MV-4-11 (cell line): ENCODE measurements at places on chromosomes 2 and 18.

- DNase-seq: no peak
Measured at GRCh38 chr2:101125808-101126207, 25.4 kb downstream of the TBC1D8 start.

- no peak for DNase-seq
Measured at GRCh38 chr2:149021761-149022160, 16.7 kb upstream of the LYPD6B start.

DNA sequence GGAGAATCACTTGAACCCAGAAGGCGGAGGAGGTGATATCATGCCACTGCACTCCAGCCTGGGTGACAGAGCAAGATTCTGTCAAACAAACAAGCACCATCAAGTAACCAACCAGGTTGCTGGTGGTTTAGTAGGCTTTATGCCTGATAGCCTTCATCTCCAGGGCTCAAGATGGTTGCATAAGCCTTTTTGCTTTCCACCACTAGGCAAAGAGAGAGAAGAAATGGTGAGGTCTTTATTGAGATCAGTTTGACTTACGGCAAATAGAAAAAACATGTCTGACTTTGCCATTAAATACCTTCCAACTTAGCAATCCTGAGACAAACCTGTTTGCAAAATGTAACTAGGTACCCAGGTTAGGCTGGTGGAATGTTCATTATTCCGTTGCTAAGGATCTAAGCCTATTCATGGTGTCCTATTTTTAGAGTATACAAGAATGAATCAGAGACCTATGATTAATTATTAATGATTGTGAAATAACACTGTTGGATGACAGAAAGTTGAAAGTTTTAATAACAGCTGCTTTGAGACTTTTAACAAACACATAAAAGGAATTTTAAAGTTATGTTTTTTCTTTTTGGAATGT is 53.5 kb upstream of the SLC38A11 start:
- DNase-seq: no peak

DNA sequence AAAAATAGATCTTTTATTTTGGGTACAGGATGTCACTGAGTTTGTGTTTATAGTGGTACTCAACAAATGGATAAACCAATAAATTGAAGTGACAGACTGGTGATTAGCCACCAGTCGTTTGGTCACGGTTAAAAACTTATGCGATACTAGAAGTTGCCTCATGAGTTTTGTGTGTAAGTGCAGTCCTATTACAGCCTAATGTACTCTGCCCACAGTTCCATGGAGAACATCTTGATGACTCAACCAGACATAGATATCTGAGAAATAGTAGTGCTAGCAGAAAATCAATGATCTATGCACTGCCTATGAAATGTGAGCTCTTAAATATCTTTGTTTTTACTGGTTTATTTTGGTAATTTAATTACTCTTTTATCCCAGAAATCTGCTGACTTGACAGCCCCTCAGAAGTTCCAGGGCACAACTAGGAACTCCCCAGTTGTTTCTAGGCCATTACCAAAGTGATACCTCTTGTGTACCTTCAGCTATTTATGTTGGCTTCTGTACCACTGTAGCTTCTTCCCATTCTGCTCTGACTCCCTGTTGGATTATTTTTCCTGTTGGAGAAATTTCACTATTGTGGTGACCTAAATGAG is 209.1 kb upstream of the KCNJ3 start:
- DNase-seq: no peak

DNA sequence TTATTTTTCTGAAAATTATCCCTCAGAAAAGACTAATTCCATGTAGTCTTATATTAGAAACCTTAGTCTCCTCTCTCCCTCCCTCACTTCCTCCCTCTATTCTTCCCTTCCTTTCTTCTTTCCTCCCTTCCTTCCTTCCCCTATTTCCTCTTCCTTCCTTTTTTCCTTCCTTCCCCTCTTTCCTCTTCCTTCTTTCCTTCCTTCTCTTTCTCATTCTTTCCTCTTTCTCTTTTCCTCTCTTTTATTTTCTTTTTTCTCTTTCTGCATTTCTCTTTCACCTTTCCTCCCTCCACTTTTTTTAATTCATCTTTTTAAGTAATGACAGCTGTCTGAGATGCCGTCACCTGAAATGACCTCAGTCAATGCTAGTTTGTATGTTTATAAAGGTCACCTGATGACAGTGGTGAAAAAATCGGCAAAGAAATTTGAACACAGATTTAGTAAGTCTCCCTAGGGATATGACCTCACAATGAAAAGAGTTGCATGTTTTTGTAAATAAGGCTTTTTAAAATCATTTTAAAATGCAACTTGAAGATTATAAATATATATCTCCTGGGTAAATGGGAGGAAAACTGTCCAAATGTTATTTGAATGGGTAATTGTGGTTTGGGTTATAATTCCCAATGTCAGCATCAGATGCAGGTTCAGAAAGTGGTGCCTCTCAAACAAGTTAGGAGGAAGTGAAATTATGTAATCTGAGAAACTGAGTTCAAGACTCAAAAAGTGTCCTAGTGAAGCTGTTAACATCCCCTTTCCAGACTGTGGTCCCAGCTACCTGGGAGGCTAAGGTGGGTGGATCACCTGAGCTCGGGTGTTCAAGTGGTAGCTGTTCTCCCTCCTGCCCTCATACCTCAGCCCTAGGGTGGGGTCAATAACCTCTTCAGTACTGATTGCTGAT is 90.3 kb upstream of the ST3GAL5 start:
- peak; percentile 32 for DNase-seq

DNA sequence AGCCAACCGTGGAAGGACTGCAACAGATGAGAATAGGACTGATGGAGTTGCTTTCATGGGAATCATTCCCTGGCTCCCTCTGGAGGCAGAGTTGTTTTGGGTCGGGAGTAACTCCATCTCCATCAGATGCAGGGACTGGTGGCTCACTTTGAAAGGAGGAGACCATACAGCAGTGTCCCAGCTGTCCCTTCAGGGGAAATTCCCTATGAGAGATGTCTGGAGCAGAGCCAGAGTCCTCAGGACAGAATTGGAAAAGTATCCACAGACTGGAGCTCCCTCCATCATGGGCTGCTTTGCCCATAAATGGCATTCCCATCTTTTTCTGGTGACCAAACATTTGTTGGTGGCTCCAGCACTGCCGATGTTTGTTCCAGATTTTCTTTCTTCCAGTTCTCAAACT is 144.3 kb downstream of the NCK2 start:
- no peak for DNase-seq

GRCh38 chr2:55245411-55245810 is 12.9 kb downstream of the RPS27A start:
- DNase-seq: no peak

DNA sequence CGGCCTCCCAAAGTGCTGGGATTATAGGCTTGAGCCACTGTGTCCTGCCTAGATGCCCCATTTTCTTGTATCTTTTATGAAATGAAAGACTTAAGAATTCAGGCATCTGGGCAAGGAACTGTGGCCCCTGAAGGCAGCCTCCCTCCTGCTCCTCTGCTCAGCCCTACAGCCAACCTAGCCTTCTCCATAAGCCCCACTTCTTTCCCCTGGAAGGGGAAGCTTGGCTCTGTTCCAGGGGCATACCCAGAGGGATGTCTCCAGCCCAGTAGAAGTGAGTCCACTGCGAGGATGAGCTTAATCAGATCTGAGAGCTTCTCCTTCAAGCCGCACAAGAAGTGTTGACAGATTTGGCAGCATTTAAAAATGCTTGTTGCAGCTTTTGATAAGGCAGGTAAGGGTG is 39.7 kb downstream of the RHOB start:
- no peak for DNase-seq

DNA sequence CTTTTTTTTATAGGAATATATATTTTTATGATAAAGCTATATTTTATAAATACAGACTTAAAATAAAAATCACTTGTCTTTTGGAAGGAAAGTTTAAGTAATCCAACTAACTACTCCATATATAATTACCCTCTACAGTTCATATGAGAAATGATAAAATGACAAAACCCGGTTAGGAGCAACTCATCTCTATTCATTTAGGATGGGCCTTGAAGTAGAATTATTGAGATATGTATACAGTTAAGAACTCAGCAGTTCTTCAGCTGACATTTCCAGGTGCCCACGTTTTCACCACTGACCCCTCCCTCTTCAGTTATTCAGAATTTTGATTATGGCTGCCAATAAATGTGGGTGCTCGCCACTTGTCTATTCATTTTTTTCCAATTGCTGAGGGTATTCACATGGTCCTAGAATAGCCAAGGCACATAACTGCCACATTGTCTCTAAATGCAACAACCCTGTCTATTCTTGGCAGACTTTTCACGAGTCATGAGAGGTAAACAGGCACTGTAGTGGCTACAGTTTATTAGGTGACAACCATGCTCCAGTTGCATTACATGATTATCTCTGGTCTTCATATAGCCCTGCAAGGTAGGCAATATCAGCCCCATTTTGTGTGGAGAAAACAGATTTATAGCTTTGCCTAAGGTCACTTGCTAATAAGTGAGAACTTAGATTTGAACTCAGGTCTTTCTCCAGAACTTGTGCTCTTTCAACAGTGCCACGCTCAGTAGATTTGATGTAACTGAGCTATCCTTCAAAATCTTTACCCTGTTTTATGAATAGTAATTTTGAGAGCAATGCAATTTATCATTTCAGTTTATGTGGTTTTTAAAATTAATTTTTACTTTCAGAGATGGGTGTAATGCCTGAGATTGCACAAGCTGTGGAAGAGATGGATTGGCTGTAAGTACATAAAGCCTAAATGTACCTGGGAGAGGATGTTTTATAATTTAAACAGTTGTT is 2.9 kb downstream of the DDX1 start:
- no peak for DNase-seq

- DNase-seq: peak; percentile 54
Measured at GRCh38 chr2:11132036-11132671, 23.1 kb upstream of the SLC66A3 start.

DNA sequence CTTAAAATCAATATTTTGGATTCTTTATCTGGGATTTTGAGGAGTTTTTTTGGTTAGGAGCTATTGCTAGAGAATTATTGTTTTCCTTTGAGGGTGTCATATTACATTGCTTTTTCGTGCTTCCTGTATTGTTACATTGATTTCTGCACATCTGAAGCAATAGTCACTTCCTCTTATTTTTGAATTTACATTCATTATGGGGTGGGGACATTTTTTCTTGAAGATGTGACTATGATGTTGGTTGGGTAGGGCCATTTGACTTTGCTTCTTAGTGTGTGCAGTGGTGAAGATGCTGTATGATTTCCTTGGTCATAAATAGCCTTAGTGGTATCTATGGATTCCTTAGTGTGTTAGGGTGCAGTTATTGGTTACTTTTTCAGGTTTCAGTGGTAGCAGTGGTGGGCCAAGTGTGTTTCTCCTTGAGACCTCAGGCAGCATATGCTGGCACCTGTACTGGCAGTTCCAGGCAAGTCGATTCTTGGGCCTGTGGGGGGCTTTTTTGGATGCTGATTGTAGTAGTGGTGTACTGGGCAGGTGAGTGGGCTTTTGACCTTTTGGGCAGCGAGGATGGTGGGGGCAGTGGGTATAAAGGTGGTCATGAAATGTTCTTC is 61.8 kb downstream of the ARHGAP25 start:
- peak; percentile 83 for DNase-seq

GRCh38 chr18:80189531-80189865 is 57.8 kb downstream of the PARD6G start:
- no peak for DNase-seq

DNA sequence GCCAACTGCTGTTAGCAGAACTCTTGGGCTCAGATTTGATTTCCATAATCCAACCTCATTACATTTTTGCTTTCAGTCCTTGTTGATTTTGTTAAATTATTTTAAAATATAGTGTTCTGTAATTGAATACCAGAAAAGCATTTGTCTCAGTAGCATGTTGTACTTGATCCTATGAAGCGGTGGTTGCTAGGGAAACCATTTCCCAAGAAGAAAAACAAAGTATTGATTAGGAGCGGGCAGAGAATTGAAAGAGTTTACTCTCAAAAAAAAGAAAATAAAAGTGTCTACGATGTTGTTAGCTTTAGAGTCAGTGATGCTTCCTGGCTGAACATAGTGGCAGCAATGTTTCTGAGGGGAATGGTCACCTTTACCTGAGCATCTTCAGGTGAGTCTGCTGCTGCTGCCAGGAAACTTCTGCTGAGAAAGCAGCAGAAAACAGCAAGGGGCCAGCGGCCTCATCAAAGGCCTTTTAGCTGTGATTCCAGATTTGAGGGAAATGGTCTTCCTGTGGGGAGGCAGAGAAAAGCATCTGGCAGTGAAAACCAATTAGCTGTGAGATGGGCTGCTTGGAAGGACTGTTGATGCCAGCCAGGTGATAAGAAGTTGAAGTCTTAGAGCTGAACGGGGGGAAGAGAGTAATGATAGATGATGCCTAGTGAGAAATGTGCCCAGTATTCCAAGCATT is 37.1 kb downstream of the CRIM1 start:
- no peak for DNase-seq

- no peak for DNase-seq
Measured at GRCh38 chr2:197327073-197327471, 16.5 kb upstream of the ANKRD44 start.

GRCh38 chr2:201790291-201790690 is 9.6 kb upstream of the ALS2 start:
- peak; percentile 3 for DNase-seq

DNA sequence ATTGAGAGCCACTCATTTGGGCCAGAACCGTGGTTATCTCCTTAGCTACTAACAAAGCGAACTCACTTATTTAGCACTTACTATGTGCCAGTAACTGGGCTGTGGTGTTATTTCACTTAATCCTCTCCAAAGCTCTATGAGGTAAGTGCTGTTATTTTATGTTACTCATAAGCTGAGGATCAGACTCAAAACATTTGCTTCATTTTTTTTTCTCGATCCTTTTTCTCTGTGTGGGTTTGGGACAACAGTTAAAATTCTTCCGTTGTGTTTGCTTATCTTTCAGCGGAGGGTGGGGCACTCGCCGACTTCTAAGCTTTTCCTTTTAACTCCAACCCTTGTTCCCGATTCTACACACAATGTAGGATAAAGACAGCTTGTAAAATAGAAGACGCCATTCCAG is 52.8 kb downstream of the TMEM178A start:
- DNase-seq: no peak

- DNase-seq: no peak
Measured at GRCh38 chr2:179931502-179931901, 70.1 kb upstream of the ZNF385B start.

DNA sequence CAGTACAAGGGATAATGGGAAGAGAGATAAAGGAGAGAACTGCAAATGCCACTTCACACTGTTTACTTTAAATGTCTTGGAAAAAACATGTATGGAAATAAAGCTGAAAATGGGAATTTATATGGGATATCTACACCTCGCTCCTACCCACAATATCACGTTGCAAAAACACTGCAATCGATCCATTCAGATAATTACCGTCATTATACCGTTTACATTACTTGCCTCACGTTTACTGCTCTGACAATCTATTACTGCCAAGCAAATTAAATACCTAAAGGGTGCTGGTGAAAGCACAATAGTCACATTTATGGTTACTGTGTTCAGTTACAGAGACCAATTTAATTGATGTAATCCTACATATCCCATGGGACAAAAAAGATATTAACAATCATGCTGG is 214.7 kb upstream of the LYPD1 start:
- no peak for DNase-seq

- no peak for DNase-seq
Measured at GRCh38 chr18:79552140-79552631, 127.4 kb upstream of the CTDP1 start.
